ENCODE measurements at places on chromosomes 16 and 17.

- DNase-seq, result peak; percentile 94
Measured at GRCh38 chr17:7856811-7857712, at the start of gene NAA38. Gene NAA38 (minus strand): TSS chr17:7857559. CDS start chr17:7857463, 96 bp downstream.

DNA sequence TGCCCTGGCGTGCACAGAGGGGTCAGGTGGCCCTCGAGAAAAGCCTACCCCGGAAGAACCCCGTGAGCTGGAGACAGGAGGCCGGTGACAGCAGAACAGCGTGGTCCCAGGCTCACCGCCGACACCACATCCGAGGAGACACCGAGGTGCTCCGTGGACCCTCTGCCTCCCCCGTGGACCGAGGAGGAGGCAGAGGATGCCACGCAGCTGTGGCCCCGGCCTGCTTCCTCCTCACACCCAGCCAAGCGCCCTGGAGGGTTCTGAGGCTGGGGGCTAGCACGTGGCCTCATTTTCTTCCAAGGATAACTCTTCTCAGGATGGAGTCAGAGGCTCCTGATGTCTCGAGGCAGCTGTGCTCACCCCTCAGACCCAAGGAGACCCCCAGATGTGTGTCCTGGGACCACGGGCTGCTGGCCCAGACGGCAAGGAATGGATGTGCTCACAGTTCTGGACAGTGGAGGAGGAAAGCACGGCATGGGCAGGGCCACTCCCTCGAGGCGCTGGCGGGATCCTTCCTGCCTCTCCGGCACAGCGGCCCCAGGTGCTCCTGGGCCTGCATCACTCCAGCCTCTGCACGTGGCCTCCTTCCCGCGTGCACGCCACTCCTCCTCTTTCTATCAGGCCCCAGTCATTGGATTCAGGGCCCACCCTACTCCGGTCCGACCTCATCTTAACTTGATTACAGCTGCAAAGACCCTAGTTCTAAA, 4.4 kb upstream of the PVALEF start:
- DNase-seq, result no peak

DNA sequence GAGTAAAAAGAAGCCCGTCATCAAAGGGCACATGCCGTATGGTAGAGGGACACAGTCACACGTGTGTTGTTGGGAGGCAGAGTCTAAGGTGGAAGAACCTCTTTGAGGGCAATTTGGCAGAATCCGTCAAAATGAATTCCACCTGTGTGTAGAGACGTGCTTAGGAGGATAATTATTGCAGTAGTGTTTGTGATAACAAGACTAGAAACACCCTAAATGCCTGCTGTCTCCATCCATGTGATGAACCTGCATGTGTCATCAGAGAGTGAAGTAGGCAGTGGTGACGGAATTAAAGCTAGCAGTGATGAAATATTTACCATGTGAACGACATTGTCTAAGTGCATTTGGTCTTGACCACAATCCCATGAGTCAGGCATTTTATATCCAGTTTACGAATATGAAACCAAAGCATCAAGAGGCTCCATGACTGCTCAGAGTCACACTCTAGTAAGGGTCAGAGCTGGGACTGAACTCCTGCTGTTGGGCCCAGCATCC, 61.3 kb upstream of the ADORA2B start:
- DNase-seq, result no peak

DNA sequence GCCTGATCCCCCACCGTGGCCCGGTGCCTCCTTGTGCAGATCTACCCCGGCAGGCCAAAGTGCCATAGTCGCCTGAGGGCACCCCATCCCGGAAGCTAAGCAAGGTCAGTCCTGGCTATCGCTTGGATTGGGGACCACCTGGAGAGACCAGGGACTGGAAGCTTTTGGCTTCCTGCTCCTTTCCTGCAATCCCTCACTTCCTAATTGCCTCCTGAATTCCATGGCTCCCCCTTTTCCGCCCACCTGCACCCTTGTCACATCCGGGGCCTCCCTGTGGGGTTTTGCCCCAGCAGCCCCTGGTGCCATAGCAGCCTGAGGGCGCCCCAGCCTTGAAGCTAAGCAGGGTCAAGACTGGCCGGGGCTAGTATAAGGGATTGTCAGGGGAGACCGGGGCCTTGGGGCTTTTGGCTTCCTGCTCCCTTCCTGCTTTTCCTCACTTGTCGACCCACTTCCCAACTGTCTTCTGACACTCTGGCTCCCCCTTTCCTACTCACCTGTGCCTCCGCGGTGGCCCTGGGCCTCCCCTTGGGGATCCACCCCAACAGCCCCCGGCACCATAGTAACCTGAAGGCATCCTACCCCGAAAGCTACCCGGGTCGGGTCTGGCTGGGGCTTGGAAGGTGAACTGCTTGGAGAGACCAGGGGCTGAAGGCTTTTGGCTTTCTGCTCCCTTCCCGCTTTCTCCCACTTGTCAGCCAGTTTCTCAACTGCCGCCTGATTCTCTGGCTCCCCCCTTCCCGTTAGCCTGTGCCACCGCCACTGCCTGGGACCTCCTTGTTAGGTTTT, 2293.6 kb downstream of the TP53TG3F start:
- no peak for DNase-seq

DNA sequence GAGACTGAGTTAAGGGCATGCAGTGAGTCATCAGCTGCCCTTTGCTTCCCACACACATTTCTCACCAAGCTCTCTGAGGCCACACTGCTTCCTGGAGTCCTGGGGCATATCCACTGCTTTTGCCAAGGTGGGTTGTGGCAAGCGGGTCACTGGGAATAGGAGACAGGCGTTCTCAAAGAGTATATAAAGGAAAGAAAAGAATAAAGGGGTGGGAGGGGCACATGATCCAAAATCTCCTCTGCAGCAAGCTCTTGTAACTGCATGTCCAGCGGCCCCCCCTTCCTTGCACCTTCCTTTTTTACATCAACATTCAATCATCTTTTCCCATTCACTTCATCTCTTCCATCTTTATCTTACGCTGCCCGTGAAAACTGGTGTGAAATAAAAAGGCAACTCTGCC, 259.1 kb upstream of the RPL38 start:
- DNase-seq, result no peak

GRCh38 chr17:8745586-8746500, 1.2 kb upstream of the CCDC42 start:
- peak; percentile 83 for DNase-seq

- no peak for DNase-seq
Measured at GRCh38 chr16:54097774-54098173, 188.8 kb downstream of the IRX3 start.

DNA sequence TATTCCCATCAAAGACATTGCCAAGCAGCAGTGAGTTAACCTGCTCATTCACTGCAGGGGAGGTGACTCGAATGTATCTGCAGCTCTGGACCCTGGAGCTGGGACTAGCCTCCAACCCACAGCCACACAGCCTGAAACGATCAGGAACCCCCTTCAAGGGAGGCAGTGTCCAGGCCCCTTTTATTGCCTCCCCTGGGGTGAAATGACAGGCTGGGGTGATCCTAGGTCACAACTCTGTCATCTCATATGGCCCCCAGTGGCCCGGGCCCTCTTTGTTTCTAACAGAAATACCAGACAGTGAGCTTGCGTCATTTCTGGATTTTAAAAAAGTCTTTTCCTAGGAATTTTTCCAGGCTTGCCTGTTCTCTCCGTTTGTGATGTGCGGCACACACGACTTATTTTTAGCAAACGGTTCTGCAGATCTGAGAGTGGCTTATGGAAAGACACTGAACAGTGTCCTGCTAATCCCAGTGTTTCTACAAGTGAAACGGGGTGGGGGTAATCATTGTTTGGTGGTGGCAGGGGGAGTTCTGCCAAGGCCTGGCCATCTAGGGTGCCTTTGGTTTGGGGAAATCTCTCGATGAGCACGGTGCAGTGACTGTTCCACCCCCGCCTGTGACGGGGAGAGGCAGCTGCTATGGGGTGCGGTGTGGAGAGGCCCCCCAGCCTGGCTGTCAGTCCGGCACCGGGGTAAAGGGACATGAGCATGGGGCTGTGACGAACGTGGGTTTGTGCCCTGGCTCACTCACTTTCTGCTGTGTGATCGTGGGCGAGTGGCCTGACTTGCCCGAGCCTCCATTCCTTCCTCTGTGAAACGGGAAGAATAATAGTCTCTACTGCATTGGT, 27.2 kb downstream of the NAGPA start:
- no peak for DNase-seq

- DNase-seq, result no peak
Measured at GRCh38 chr17:82636626-82637598, 11.3 kb downstream of the WDR45B start.

- DNase-seq, result no peak
Measured at GRCh38 chr16:57175896-57176295, 9.9 kb downstream of the PSME3IP1 start.

- no peak for DNase-seq
Measured at GRCh38 chr17:82856361-82856760, 16.5 kb upstream of the ZNF750 start.

GRCh38 chr16:85049706-85050305, 22.2 kb downstream of the KIAA0513 start:
- DNase-seq, result no peak

GRCh38 chr17:9336817-9337216, 238.8 kb downstream of the STX8 start:
- DNase-seq, result no peak

GRCh38 chr16:69745232-69745612, 9.5 kb downstream of the NOB1 start:
- DNase-seq, result no peak

DNA sequence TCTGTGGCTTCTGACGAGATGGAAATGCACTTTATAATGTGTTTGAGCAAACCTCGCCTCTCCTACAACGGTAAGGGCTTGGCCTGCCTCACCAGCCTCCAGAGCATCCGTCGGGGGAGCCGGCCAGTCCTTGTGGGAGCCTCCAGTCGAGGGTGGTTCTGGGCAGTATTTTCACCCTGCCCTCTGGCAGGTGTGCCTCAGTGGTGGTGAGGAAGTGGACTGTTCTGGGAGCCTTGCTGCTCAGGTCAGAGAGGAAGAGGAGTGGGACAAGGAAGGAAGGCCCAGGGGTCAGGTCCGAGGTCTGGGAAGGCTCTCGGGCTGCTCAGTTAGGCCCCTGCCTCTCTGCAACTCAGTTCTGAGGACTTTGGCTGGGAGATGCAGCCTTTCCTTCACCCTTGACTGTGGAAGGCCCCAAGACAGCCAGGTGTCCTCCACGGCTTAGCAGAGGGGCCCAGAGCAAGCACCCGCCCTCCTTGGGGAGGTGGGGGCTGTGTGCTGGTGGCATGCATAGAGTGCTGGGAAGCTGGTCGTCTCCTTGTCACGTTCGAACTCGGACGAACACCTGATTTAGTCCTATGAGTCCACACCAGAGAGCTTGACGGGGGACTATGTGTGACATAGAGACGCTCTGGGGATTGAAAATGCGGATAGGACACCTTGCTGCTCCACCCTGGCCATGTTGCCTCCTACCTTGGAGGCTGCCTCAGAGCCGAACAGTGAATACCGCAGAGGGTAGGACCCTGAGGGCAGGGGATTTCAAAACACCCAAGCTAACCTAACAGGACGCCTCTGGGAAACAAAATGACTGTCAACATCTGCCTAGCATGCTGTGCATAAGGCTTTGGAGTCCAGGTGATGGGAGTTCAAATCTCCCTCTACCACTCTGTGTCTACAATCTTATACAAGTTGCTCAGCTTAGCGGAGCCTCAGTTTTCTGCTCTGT, 22.7 kb downstream of the LDHD start:
- DNase-seq, result no peak

DNA sequence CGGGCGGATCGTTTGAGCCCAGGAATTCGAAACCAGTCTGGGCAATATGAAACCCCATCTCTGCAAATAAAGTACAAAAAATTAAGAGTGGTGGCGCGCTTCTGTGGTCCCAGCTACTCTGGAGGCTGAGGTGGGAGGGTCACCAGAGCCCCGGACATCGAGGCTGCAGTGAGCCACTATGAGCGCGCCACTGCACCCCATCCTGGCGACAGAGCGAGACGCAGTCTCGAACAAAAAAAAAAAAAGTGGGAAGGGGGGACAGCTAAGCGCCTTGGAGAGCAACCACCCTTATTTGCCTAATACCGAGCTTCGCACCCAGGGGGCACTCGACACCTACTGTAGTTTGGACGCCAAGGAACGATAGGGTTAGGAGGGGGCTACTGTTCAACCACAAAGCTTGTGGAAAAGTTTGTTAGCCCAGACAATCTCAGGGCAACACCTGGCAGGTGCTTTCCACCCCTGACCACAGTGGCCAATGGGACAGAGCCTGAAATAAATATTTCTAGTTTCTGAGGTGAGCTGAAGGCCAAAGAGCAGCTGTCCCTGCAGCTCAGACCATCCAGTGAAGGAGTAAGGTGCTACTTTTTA, 847 bp upstream of the PSMC3IP start:
- DNase-seq, result peak; percentile 70

- no peak for DNase-seq
Measured at GRCh38 chr16:66926171-66926947, 1.0 kb upstream of the RRAD start.

Measured in CD4-positive, alpha-beta T cell treated with Interleukin-6 for 4 hours (primary cell).